Stimulated activated CD4-positive, alpha-beta T cell treated with anti-CD3 and anti-CD28 coated beads, Interleukin-12 subunit alpha, Interleukin-12 subunit beta, amount 100 ng/mL, for 4 hours (primary cell): ENCODE measurements at places on chromosomes 3 and 15.

DNA sequence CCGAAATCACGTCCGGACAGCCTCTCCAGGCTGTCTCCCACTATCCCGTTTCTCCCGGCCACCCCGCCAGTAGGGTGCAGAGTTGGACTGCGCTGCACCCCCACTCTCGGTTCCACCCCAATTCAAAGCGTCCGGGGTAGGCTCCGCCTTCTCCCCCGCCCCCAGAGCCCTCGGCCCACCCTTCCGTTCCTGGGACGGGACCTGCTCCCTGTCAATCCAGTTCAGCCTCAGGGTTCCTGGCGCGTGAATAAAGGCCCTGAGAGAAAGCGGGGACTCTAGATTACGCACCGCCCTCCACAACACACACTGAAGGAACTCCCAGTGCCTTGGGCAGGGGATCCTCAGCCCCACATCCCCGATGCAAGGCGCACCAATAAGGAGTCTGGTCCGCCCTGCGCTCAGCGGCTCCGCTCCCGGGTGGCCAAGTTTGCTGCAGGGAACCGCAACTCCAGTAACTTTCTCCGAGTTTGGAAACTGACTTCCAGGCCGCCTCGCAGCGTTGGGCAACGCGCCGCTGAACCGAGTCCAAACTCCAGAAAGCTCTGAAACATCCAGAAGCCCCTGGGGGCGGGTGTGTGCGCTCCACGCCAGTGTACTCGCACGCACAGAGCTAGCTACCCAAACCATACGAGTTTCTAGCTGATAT, 1.9 kb downstream of the ADAMTS9 start:
- DNase-seq: no peak

DNA sequence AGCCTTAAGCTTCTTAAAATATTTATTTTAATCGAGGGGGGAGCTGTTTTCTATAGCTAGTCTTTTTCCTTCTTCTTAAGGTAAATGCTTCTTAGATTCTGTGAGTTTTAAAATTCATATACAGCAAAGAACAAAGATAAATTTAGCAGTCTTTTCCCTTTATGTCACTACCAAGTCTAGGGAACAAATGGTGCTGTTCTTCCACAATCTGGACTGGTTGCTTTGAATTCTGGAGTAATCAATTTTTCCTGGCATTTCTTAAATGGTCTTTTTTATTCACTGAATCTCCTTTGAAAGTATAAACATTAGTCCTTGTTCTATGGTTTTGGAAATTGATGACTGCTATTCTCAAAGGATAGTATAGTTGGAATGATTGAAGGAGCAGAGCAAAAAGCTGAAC, 82.8 kb downstream of the CHL1 start:
- DNase-seq: no peak

- no peak for DNase-seq
These were observed 882 bp downstream of the CADM2 start for GRCh38 chr3:84959470-84960271.

- no peak for DNase-seq
These were observed 642.3 kb upstream of the ADAMTS9 start for GRCh38 chr3:65330072-65330471.
